Mesothelial cell of epicardium (in vitro differentiated cells): ENCODE measurements at places on chromosomes 3 and 15.

DNA sequence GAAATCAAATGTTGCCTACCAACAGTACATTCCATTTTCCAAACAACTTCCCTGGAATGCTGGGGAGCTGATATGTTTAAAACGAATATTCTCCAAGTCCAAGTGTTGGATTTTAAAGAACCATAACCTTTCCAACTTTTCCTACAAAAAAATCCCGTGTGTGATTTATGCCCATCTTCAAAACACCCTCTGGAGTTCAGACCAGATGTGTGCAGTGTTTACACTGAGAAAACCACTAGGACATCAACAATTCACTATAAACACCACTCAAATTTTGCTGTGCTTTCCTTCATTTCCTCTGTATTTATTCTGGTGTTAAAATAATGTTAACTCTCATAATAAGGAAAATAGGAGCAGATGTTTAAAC is 2.4 kb downstream of the VGLL4 start:
- no peaks in the 10 kb centered on the region for H3K36me3 ChIP-seq
- peak overlapping the region; percentile 98 for H3K4me3 ChIP-seq
- H3K27me3 ChIP-seq, result no peaks in the 10 kb centered on the region
- peaks cover 58% of the 10 kb centered on the region for H3K4me1 ChIP-seq

DNA sequence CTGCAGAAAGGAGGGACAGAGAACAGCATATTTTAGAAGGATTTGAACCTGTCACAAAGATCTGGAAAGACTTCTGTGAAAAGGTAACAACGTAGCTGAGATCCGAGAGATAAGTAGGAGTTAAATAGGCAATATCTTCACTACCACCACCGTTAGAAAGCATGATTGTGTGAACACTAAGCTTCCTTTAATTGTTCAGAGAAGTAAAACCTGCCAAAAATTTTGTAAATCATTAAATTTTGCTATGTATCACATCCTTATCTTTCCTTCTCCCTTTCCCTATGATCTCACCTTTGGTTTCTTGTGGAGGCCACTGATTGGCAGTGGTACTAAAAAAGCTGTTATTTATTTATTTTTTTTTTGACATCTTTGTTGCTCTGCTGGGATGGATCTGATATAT is 346.9 kb downstream of the NLGN1 start:
- H3K4me1 ChIP-seq, result no peaks in the 10 kb centered on the region
- no peaks in the 10 kb centered on the region for H3K36me3 ChIP-seq
- DNase-seq, result no peak
- no peak overlapping the region for H3K27ac ChIP-seq
- no peaks in the 10 kb centered on the region for H3K27me3 ChIP-seq

GRCh38 chr15:88106074-88106473 is 150.5 kb downstream of the NTRK3 start:
- H3K4me1 ChIP-seq, result no peaks in the 10 kb centered on the region
- DNase-seq, result no peak
- H3K27me3 ChIP-seq, result peaks cover 73% of the 10 kb centered on the region
- H3K36me3 ChIP-seq, result no peaks in the 10 kb centered on the region

DNA sequence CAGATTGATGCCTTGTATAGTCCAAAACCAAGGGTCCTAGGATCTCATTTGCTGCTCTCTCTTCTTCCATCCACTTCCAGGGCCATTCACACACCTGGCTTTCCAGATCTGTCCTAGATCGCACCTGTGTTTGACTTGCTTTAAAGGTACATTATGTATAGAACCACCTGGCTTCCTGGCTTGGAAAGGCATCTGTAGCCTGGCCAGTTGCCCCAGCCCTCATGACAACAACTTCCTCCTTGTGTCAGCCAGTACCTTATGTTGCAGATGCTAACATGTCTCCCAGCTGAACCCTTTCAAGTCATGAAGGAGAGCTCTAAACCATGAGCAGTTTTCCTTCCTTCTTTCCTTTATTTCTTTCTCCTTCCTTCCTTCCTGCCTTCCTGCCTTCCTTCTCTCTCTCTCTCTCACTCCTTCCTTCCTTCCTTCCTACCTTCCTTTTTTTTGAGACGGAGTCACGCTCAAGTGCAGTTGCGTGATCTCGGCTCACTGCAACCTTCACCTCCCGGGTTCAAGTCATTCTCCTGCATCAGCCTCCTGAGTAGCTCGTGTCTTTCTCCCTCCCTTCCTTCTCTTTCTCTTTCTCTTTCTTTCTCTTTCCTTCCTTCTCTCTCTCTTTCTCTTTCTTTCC is 2.5 kb upstream of the HTR3C start:
- peaks cover 45% of the 10 kb centered on the region for H3K27me3 ChIP-seq
- H3K4me1 ChIP-seq, result no peaks in the 10 kb centered on the region

GRCh38 chr15:90595763-90596155 is 66.0 kb downstream of the CRTC3 start:
- H3K27me3 ChIP-seq, result no peaks in the 10 kb centered on the region
- no peak overlapping the region for H3K27ac ChIP-seq
- peaks cover 20% of the 10 kb centered on the region for H3K4me1 ChIP-seq

GRCh38 chr3:51538115-51538458 is 432 bp upstream of the RAD54L2 start:
- DNase-seq, result no peak
- H3K27me3 ChIP-seq, result no peaks in the 10 kb centered on the region
- H3K4me1 ChIP-seq, result peaks cover 18% of the 10 kb centered on the region
- H3K4me3 ChIP-seq, result peak overlapping the region; percentile 91
- peaks cover 3% of the 10 kb centered on the region for H3K36me3 ChIP-seq
- peak overlapping the region; percentile 96 for H3K27ac ChIP-seq

- no peaks in the 10 kb centered on the region for H3K36me3 ChIP-seq
- no peak overlapping the region for H3K4me3 ChIP-seq
- DNase-seq, result no peak
- H3K4me1 ChIP-seq, result peaks cover 14% of the 10 kb centered on the region
Measured at GRCh38 chr3:111749171-111750170, 109.6 kb upstream of the PHLDB2 start.

GRCh38 chr3:125143538-125143937 is 69.0 kb downstream of the SLC12A8 start:
- no peaks in the 10 kb centered on the region for H3K36me3 ChIP-seq
- peaks cover 10% of the 10 kb centered on the region for H3K27me3 ChIP-seq
- DNase-seq, result no peak
- no peak overlapping the region for H3K4me3 ChIP-seq
- peak overlapping the region; percentile 85 for H3K27ac ChIP-seq
- H3K4me1 ChIP-seq, result peaks cover 25% of the 10 kb centered on the region

DNA sequence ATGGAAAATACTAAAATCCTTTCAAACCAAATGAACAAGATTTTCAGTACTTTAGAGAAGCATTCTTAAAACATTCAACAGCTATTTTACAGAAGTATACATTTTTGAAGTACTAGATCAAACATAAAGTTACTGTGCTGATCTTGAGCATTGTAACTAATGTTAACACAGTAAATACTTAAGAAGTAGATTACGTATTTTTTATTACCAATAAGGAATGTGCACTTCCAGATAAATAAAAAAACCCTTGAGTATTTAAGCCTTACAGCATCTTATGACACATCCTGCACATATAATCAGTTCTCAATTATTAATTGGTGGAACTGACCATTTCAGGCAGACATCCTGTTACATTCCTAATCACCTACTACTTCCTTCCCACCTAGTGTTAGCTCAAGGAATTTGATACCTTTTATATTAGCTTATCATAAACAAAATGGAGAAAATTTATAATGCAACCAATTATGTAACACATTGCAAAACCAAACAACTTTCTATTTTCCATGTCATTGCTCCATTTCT is 32.8 kb downstream of the COPS2 start:
- H3K36me3 ChIP-seq, result peaks cover 3% of the 10 kb centered on the region
- no peak overlapping the region for H3K4me3 ChIP-seq
- peaks cover 6% of the 10 kb centered on the region for H3K4me1 ChIP-seq
- no peak for DNase-seq
- H3K27me3 ChIP-seq, result no peaks in the 10 kb centered on the region

DNA sequence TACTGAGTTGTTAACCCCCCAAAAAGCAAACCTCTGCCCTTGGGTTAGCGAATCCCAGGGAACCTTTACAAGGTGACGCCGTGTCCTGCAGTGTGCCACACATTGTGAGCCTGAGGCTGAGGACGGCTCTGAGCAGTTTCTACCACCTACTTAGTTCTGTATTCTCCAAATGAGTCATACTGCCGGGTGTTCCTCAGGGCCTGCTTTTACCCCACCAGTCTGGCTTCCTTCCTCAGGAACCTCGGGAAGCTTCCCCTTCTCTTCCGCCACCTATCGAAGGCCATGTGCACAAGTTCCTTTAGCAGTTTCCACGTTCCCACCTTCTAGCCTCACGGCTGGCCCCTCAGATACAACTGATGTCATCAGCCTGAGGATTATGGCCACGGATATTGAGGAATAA is 384.0 kb upstream of the TPM1 start:
- no peak overlapping the region for H3K4me3 ChIP-seq
- no peak for DNase-seq
- H3K36me3 ChIP-seq, result peaks cover 6% of the 10 kb centered on the region
- H3K4me1 ChIP-seq, result no peaks in the 10 kb centered on the region
- H3K27me3 ChIP-seq, result no peaks in the 10 kb centered on the region

DNA sequence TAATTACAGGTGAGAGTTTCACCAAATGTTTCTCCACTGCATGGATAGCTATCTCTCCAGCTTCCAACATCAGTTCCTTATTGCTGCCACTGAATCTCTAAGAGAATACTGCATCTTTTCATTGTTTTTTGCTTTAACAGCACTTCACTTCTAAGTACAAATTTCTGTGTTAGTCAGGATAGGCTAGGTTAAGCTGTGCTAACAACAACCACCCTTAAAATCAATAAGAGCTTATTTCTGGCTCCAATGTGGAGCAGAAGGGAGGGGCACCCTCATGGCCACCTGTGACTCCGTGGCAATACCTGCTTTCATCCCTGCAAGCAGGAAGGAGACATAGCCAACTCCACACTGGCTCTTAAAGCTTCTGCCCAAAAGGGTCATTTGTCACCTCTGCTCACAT is 36.4 kb upstream of the CORO2B start:
- peaks cover 8% of the 10 kb centered on the region for H3K27me3 ChIP-seq
- H3K36me3 ChIP-seq, result no peaks in the 10 kb centered on the region
- no peak overlapping the region for H3K27ac ChIP-seq
- no peak for DNase-seq
- peaks cover 7% of the 10 kb centered on the region for H3K4me1 ChIP-seq

- no peak overlapping the region for H3K27ac ChIP-seq
- H3K4me1 ChIP-seq, result peaks cover 13% of the 10 kb centered on the region
- peaks cover 1% of the 10 kb centered on the region for H3K36me3 ChIP-seq
- no peak overlapping the region for H3K4me3 ChIP-seq
- no peaks in the 10 kb centered on the region for H3K27me3 ChIP-seq
- no peak for DNase-seq
Measured at GRCh38 chr3:51343918-51344687, 41.0 kb upstream of the MANF start.

GRCh38 chr3:177894081-177894728 is 642.0 kb upstream of the KCNMB2 start:
- no peak overlapping the region for H3K4me3 ChIP-seq
- H3K36me3 ChIP-seq, result peaks cover 5% of the 10 kb centered on the region
- peaks cover 8% of the 10 kb centered on the region for H3K4me1 ChIP-seq
- DNase-seq, result no peak
- no peaks in the 10 kb centered on the region for H3K27me3 ChIP-seq

- no peak for DNase-seq
- H3K27me3 ChIP-seq, result peaks cover 37% of the 10 kb centered on the region
- H3K27ac ChIP-seq, result no peak overlapping the region
- no peaks in the 10 kb centered on the region for H3K36me3 ChIP-seq
- no peaks in the 10 kb centered on the region for H3K4me1 ChIP-seq
Measured at GRCh38 chr15:43250785-43251184, 15.9 kb downstream of the TGM5 start.
